Effector memory CD4-positive, alpha-beta T cell (primary cell): ENCODE measurements at places on chromosomes 5 and 9.

GRCh38 chr9:23789529-23790254 is 36.3 kb downstream of the ELAVL2 start:
- DNase-seq = no peak

DNA sequence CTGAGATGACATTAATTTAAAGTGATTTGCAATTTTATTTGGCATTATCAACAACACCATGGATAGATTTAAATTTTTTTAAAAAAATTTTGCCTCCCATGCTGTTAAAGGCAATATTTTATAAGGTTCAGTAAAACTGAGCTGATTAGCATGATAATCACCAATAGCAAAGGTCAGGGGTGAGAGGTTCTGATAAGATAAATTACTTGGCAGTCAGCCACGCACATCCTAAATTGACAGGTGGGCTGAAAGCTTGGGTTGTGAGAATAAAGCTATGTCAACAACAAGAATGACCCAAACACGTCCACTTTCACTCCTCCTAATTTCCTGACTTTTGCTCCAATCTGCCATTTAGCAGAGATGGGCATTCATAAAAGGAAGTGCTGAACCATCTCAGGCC is 127.1 kb downstream of the LHFPL2 start:
- no peak for DNase-seq

DNA sequence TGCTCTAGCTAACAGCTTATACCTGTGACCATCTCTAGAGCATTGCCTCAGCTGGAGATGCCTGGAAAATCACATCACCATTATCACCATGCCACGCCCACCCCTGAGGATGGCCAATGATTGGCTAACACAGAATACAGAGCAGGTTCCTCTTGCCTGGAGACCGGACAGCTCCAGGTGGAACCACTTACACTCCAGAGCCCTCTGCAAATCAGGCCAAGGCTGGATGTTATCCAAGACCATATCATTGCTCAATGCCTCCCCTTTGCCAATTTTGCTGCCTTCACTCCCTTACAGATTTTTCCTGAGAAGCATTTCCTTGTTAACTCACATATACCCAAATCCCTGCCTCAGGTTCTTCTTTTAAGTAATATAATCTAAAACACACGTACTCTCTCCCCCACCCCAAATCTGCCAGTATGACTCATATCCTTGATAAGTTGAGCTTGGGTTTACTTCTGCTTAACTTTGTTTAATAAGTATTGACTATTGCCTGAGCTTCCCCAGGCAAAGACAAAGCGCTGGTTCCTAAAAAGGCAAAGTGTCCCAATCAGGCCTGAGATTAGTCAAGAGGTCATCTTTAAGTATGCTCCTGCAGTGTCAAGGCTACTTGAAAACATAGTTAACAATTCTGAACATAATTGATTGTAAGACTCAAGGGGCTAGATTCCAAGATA is 309.6 kb downstream of the EPB41L4A start:
- no peak for DNase-seq

- no peak for DNase-seq
These were observed 118.9 kb upstream of the ELL2 start for GRCh38 chr5:96080557-96080956.

DNA sequence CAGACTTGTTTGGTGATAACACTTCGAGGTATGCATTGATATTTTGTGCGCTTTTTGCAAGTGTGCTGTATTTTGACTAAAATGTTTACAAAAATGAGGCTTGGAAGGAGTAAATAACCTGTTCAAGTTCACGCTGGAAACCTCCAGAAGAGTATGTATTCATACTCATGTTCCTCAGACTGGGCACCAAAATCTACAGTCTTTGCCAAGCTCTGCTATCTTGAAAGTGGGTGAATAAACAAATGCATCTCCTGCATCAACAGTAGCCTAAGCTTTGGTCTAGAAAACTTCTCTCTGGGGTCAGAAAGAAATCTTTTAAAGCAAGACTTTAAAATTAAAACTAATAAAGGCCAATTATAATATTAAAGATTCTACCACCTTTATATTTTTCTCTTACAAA is 157.9 kb downstream of the TRPM3 start:
- no peak for DNase-seq

DNA sequence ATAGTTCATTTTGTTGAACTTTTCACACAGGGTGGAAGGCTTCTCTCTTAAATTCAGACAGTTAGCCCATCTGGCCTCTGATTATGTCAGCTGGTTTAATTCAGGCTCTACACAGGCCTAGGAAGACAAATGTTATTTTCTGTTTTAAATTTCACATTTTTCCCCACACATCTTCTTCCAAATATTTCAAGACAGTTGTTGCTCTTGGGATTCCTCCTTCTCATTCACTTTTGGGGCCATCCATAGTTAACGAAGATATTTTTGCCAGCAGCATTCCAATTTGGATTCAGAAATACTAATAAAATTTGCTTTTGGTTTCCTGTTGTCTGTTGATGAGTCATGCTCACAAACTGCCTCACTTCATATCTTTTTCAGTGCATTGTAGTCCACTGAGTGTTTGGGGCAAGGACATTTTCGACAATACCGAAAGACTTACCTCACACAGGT is 475.4 kb downstream of the DMAC1 start:
- no peak for DNase-seq

- no peak for DNase-seq
These were observed 50.9 kb upstream of the TUT7 start for GRCh38 chr9:86405086-86405491.

DNA sequence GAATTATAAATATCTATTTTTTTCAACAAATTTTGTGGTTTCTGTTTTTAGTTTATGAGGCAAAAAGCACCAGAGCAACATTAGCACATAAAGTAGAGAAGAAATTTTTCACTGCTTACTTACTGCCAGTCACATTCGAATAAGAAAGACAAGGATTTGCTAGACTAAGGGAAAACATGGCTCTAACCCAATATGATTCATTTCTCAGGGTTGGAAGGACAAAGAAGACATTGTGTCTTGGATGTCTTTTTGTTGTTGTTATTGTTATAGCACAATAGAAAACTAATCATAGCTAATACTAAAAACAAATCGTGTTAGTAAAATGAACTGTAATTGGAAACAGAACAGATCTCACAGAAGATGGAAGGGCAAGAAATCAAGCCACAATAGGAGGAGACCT is 90.9 kb upstream of the SLCO6A1 start:
- DNase-seq = no peak

- DNase-seq = no peak
These were observed 133.4 kb downstream of the PALM2AKAP2 start for GRCh38 chr9:109913461-109913810.
